HepG2 (cell line): ENCODE measurements at places on chromosomes 6 and 20.

DNA sequence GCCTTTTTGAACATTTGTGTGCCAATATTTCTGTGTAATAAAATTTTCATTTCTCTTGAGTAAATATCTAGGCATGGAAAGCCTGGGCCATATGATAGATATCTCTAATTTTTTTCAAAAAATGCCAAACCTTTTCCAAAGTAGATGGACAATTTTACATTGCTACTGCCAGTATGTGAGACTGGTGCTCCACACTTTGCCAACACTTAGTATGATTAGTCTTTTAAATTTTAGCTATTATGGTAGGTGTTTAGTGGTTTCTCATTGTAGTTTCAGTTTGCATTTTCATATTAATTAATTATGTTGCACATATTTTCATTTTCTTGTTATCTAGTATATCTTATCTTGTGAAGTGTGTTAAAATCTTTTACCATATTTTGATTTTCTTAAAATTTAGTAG lies 52.0 kb downstream of the TBXT start:
- no peak for DNase-seq

DNA sequence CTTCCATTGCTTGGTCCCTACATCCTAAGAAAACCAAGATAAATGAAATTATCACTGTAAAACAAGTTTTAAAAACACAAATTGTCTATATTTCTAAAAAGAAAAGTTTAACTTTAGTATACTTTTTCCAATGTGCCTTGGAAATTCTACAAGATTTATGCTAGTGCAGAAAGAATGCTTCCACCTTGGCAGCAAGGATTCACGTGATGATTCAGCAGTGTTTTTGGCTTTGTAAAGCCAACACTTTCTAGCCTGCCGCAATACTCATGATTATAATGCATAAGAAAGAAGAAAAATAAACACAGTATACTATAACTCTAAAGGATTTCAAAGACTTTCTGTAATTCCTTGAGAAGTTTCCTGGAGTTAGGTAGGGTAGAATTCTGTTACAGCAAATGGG lies 442.7 kb downstream of the TENT5A start:
- DNase-seq = no peak

GRCh38 chr6:39561536-39562266 lies 163.5 kb downstream of the KIF6 start:
- no peak for DNase-seq

GRCh38 chr6:147999001-147999540 lies 343.6 kb upstream of the SASH1 start:
- no peak for DNase-seq

- DNase-seq = peak; percentile 64
These were observed 31.7 kb upstream of the UBR2 start for GRCh38 chr6:42532038-42532669.

DNA sequence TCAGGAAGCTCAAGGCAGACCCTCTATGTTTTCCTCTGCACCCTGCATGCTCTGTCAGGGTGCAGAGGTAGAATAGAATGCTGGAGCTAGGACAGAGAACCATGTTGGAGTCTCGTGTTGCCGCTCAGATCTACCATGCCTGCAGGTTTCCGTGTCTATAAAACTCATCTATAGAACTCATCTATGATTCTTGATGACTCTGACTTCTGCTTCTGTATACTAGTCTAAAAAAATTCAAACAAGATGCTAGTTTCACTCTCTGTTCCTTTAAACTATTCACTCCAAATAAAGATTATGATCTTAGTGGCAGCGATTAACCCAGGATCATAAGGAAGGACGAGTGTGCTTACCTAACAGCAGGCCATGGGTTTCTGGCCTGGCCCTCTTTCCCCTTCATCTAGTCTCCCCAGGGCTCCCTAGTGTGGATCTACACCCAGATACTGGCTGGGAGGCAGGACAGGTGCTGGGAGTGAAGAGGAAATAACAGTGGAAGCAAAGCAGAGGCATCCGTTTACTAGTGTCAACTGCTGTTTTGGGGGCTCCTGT lies 162.7 kb upstream of the SUPT3H start:
- no peak for DNase-seq

DNA sequence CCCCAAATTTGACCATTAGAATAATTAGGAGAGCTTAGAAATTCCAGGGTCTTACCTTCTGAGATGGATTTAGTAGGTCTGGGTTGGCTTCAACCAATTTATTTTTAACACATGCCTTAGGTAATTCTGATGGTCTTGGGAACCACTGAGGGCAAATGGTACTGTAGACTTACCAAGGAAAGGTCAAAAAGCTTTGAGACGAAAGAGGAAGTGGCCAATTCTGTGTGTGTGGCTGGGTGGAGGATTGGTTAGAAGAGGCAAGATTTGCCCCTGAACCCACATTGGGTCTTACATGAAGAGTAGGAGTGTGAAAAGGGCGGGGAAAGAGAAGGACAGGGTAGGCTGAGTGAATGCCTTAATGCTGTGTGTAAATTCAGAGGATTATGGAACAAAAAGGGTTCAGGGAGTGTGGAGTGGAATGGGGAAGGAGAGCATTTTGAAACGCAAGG lies 2.7 kb downstream of the ITCH start:
- DNase-seq = no peak

DNA sequence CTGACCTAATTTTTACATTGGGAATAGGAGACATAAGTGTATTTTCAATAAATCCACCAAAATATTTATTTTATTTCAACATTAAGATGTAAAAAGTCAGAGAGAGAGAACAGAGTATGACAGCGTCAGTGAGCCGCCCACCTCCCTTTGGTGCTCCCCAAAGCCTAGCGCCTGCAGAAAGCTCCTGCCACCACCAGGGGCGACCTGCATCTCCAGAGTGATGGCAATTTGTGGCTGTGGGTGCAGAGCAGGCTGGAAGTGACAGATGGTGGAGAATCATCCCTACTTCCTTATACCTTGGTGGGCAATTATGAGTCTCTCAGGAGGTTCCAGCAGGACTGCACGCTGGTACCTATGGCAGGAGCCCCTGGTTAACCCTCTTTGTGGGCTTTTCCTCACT lies 87.3 kb downstream of the PTPRT start:
- DNase-seq = no peak
